ENCODE measurements at places on chromosomes 13 and 19.

DNA sequence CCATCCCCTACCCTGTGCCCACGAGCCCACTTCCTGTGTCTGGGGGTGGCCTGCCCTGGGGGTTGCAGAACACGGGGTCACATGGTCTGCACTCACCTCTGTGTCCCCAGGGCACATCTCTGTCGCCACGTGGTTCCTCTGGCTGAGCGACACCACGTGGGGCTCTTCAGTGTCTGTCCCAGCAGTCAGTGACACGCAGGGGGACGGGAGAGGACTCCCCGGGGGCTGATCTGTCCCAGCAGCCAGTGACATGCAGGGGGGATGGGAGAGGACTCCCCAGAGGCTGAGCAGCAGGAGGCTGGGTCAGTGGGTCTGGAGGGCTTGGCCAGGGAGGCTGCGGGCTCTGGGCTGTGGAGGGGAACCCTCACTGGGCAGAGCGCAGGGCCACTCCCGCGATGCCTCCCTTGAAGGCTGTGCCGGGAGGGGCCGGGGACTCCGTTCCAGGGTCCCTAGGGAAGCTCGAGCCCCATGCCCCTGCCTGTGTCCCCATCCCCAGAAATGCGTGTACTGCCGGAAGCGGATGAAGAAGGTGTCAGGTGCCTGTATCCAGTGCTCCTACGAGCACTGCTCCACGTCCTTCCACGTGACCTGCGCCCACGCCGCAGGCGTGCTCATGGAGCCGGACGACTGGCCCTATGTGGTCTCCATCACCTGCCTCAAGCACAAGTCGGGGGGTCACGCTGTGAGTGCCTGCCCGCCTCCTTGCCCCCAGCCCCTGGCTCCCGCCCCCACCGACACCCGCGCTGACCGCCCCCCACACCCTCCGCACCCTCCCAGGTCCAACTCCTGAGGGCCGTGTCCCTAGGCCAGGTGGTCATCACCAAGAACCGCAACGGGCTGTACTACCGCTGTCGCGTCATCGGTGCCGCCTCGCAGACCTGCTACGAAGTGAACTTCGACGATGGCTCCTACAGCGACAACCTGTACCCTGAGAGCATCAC lies 174.8 kb downstream of the KDM4B start:
- DNase-seq: no peak

DNA sequence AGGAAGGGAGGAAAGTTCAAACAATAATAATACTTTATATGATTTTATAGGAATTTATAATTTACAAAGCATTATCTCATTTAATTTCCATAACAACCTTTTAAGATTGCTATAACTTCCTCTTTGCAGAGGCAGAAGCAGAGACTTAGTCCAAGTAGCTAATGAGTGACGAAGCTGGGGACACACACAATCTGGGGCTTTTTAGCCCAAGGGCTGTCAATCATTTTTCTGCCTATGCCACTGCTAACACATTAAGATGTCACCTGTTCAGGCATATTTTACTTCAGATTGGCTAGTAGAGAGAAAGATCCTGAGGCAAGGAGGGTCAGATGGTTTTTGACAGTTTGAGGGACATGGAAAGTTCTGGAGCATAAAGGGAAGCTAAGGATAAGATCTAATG lies 12.6 kb downstream of the SCEL start:
- no peak for DNase-seq

DNA sequence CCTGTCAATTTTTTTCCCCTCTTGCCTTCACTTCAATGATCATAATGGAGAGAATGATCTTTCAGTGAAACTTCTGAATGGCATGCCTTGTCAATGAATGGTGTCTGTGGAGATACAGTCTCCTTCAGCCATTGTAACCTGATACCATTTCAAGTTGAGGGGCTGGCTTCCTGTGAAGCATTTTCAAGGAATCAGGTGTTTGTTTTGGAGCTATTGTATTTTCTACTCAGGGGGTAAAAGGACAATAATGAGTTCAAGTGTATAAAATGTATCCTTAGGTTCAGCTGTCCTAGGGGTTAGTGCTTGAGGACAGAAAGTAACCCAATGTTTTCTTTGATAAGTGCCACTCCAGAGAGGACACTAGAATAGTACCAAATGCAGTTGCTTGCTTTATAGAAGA lies 23.8 kb upstream of the CBY2 start:
- no peak for DNase-seq

- DNase-seq: no peak
These were observed 1519.2 kb downstream of the EFNB2 start for GRCh38 chr13:105016266-105016665.

- no peak for DNase-seq
These were observed 34.2 kb downstream of the GPR42 start for GRCh38 chr19:35404879-35405622.

GRCh38 chr13:80030491-80030890 lies 310.4 kb downstream of the SPRY2 start:
- no peak for DNase-seq

Data from NCI-H510A (cell line).